ENCODE measurements at places on chromosomes 2 and 18.

- DNase-seq = no peak
Measured at GRCh38 chr2:108193251-108193650, 46.5 kb upstream of the SULT1C3 start.

- DNase-seq = no peak
Measured at GRCh38 chr2:47568164-47568850, 165.4 kb downstream of the MSH2 start.

DNA sequence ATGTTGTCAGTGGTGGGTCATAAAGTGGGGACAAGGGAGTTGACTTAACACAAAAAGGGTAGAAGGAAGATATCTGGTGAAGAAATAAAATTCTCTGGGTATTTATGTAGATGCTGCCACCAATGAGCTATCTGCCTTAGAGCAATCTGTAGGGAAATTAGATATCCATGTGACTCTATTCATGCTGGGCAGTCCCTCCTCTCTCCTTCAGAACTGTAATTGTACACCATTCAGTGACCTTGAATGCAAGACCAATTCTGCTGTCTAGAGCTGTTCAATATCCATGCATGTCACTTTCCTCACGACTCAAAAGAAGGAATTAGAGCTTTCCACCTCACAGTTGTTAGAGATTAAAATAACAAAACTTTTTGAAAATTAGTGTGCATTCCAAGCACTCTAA, 28.6 kb upstream of the TDRD15 start:
- no peak for DNase-seq

DNA sequence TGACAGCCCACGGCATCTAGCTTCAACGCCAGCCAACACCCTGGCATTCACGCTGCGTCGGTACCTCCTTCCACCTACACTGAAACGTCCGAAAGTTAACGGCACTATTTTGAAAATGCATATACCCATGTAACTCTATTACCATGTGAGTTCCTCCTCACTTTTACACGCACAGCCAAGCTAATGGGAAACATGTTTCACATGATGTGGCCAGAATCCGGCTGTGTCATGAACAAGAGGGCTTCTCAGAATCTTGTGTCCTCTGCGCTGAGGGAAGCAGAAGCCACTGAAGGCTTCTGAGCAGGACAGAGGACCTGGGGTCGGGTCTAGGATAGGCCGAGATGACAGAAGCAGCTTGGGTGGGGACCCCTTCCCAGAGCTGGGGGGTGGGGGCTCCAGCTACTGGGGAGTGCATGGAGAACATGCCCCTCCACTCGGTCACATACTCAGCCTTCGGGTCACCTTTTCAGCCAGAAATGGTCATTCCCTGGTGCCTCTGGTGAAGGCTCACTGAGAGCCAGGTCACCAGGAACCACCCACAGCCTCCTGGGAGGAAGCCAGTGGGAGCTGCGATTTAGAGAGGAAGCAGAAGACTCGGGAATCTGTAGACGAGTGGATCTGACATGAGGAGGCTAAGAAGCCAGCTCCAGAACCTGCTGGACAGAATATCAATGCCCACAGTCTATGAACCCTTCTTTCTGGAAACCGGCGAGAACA, 41.5 kb downstream of the HDAC4 start:
- DNase-seq = no peak

DNA sequence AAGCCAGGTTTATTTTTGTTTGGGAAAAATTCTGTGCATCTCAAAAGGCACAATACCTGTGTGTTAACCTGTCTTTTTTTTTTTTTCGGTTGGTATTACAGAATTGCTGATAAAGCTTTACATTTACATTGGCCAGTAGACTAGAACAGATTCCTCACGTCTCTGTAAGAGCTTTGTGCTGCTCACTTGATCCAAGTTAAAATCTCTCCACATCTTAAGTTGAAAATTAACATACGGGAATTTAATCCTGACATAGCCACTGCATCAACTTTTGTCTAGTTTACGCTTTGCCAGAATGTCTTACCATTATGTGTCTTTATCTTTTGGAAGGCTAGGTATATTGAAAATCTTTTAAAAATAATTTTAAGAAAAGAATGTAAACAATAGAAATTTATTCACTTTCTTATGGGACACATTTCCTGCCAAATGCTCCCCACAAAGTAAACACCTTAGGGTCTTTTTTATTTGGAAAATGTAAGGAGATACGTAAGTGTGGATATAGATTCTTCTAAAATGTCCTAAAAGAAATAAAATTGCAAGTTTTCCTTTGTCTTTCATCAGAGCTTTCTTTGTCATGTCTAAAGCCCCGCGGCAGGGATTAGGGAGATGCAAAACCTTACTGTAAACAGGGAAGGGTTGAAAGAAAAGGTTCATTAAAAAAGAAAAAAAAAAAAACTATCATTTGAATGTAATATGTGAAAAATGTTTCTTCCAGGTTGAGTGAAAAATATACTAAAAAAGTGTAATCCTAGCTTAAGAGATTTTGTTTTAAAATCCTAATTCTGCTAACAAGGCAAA, 912.8 kb downstream of the NRXN1 start:
- no peak for DNase-seq

- peak; percentile 5 for DNase-seq
Measured at GRCh38 chr2:7672027-7672684, 754.9 kb downstream of the RNF144A start.

DNA sequence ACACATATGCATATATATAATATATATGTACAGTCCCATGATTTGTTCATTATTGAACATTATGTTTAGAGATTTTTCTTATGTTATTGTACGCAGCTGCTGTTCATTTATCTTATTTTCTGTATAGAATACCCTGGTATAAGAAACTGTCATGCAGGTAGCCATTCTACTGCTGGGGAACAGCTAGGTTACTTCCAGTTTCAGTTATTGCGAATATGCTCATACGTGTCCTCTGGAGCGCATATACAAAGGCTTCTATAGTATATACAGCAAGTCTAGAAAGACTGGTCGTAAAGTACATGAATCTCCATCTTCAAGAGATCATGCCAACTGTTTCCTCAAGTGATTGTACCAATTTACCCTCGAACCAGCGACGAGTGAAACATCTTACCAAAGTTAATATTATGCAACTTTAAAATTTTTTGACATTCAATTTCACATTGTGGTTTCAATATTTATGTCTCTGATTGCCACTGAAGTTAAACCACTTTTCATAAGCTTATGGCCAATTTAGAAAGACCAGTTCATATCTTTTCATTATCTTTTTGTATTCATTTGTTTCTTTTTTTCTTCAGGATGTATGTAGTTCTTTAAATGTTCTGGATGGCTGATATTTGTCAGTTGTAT, 53.5 kb downstream of the RDH14 start:
- DNase-seq = no peak

GRCh38 chr2:60414495-60415138, 138.8 kb downstream of the BCL11A start:
- DNase-seq = no peak

DNA sequence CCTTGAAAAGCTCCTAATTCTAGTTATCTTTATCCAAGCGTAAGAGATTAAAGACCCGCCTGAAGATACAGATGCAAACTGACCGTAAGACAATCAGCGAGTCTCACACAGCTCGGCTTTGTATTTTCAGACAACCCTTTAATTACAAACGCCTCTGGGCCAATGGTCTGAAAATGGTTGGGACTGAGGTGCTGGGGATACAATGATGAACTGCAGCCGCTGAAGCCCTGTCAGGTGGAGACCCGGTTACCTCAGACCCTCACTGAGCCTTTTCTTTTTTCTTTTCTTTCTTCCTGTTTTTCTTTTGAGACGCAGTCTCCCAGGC, 715 bp upstream of the CFAP36 start:
- DNase-seq = no peak

DNA sequence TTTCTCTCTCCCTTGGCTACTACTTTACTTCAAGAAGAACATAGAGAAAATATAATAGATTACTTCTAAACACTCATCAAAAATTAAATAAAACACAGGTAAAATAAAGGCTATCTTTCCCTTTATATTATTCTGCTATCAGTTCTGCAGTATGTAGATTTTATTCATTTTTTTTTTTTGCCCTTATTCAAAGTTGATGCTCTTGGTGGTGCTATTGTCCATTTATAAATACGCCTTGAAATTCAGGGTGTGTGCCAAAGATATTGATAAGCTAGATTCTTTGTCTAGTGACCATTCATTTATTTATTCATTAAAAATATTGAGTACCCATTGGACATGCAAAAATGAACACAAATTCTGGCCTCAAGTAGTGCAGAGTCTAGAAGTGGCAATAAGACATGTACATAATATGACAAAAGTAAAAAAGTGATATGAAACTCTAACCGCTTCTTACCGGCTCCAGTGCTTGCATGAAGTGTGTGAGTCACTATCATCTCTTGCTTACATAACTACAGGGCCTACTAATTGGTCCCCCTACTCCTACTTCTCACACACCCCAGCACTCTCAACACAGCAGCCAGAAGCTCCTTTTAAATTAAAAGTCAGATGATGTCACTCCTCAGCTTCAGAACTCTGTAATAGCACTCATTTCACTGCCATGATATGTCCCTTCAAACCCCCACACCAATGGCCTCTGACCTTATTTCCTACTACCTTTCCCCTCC, 208.3 kb upstream of the FANCL start:
- DNase-seq = no peak

DNA sequence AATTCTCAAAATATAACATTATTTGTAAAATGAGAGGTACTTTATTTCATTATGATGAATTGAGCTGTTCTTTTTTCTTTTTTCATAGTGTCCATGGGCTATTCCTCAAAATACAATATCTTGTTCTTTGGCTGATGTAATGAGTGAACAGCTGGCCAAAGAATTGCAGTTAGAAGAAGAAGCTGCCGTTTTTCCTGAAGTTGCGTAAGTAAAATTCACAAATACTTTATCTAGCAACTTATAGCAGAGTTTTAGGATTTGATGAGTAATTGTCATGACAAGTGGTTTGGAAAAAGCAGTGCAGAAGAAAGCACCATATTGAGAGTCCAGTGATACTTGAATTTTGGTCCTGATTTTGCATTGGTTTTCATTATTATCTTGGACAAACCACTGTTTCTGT, 9.8 kb downstream of the RIOK3 start:
- no peak for DNase-seq

DNA sequence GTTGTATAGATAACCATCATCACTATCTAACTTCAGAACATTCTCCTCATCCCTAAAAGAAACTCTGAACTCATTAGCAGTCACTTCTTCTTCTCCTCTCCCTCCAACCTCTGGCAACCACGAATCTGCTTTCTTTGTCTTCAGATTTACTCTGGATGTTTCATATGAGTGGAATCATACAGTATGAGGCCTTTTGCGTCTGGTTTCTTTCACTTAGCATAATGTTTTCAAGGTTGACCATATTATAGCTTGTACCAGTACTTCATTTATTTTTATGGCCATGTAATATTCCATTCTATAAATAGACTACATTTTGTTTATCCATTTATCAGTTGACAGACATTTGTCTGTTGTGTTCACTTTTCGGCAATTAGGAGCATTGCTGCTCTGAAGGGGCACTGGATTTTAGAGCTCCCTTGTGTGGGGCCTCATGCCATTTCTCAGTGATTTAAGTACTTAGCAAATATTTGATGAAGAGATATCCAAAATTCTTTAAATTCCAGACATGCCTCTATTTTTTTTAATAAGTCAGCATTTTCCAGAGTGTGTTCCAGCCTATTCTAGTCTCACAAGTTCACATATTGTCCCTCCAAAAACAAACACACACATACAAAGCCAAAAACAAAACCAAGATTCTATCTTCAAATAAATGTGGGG, 22.5 kb upstream of the MAP3K20 start:
- no peak for DNase-seq

- DNase-seq = peak; percentile 58
Measured at GRCh38 chr18:57841568-57841967, 38.5 kb upstream of the ATP8B1 start.

DNA sequence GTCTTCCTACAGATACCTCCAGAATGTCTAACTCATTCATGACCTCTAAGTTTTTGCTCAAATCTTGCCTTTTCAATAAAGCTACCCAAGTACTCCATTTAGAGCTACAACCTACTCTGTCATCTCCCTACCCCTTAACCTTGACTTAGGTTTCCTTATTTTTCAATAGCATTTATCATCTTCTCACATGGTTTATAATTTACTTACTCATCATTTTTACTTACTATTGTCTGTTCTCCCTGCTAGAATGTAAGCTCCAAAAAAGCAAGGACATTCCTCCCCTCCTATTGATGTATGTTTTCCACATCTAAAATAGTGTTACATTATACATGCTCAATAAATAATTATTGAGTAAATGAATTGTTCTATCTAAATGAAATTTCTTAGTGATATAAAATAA, 3.1 kb upstream of the GCA start:
- no peak for DNase-seq

- no peak for DNase-seq
Measured at GRCh38 chr2:57408587-57408986, 638.0 kb upstream of the VRK2 start.

- no peak for DNase-seq
Measured at GRCh38 chr18:6590326-6590725, 139.2 kb upstream of the ARHGAP28 start.

- DNase-seq = no peak
Measured at GRCh38 chr18:12102136-12102842, 8.6 kb downstream of the ANKRD62 start.

DNA sequence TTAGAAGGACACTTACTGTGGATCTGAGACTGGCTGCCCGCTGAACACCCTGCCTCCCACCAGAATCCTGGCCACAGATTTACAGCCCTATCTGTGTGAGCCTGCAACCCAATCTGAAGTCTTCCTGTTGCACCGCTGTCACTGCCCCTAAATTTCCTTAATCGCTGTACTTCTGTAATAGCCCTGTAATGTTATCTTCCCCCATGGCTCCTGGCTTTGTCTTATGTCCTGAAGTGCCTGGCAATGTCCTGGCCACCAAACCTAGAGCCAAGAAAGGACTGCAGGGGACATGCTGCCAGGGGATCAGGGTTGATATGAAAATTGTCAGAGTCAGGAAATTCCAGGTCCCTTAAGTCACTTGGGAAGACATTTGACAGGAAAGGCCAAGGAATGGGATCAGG, 52.7 kb downstream of the FHOD3 start:
- DNase-seq = no peak

DNA sequence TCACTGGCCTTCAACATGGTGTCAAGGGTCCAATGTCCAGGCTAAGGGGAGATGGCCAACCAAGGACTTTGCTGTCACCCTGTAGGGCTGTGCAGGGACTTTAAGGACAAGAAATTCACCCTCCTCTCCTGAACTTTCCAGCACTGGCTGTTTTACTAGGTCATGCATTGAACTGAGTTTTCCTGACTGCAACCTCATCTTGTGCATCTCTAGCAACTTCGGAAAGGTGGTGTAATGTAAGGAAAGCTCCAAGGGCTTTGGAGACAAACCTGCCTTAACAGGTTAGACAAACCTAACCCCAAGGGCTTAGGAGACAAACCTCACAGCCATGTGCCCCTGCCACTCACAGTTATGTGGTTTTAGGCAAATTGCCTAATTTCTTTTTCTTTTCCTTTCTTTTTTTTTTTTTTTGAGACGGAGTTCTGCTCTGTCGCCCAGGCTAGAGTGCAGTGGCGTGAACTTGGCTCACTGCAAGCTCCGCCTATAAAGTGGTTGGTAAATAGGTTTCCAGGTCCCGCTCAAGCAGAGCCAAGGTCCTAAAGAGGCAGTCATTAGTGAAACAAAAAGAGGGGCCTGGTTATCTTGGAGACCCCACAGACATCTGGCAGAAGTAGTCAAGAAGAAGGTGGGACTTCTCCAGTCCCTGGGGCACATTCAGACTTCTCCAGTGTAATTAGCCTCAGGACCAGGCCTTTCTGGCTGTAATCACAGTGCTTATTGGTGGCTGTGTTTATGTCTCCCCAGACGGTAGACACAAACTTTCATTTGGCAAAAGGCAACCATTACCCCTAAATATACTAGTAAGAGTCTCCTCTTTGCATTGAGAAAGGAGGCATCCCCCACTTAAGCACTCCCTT, 37.6 kb upstream of the PMAIP1 start:
- no peak for DNase-seq

- DNase-seq = no peak
Measured at GRCh38 chr2:66748939-66749338, 314.0 kb downstream of the MEIS1 start.
